ENCODE measurements at places on chromosomes 3 and 15.

- DNase-seq = no peak
Measured at GRCh38 chr3:55826731-55827496, 339.8 kb upstream of the WNT5A start.

- no peak for DNase-seq
Measured at GRCh38 chr3:15708882-15709677, 88.7 kb downstream of the ANKRD28 start.

GRCh38 chr15:60809375-60809774 is 330.4 kb upstream of the ICE2 start:
- DNase-seq = no peak

DNA sequence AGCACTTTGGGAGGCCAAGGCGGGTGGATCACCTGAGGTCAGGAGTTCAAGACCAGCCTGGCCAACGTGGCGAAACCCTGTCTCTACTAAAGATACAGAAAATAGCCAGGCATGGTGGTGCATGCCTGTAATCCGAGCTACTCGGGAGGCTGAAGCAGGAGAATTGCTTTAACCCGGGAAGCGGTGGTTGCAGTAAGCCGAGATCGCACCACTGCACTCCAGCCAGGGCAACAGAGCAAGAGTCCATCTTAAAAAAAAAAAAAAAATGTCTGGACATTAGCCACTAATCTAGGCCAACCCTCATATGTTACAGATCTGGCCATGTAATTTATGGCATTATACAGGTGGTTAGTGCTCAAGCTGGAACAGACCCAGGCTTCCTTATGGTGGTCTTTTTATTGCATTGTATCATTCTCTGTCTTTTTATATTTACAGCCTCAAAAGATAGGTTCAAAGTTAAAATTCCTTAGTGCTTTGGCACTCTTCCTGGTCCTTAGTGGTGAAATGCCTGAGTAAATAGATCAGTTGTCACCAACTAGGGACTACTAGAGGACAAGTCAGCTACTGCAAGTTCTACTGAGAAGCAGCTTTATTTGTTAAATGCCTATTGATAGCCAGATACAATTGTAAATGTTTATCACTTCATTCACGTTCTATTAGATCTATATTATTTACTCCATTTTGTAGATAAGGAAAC is 16.0 kb downstream of the STARD9 start:
- no peak for DNase-seq

- DNase-seq = no peak
Measured at GRCh38 chr15:54066403-54066802, 88.2 kb downstream of the UNC13C start.

DNA sequence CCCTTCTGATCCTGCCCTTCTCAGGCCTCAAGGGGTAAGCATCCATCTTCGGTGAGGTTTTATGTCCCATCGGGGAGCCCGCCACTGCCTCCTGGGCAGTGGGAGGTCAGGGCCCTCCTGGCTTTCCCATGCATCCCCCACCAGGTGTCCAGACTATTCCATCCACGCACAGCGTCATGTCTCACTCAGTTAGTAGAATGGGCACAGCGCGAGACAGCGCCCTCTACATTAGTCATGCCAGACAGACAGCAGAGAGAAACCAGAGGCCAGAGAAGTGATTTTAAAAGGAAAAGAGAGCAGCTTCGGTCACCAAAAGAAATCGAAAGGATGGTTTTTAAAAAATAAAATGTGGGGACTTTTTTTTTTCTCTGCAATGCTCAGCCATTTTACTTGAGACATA is 49.8 kb downstream of the ZDHHC3 start:
- no peak for DNase-seq

GRCh38 chr3:56762718-56763117 is 39.0 kb downstream of the ARHGEF3 start:
- DNase-seq = no peak

DNA sequence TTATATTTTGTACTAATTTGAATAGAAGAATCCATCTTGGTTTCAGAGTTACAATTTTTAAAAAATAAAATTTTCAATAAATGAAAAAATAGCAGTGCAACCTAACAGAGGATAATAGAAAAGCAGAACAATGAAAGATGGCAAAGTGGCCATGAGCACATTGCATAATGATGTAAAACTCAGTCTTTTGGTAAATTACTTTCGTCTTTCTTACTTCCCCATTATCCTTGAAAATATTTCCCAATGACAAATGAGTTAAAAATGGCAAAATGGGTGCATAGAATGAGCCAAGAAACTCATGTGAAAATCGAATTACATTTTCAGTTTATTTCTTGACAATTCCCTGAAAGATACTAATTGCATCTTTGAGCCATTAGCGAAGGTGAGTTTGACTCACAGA is 236.4 kb downstream of the CDIN1 start:
- no peak for DNase-seq

GRCh38 chr15:78618064-78618463 is 2.7 kb downstream of the CHRNA3 start:
- no peak for DNase-seq

DNA sequence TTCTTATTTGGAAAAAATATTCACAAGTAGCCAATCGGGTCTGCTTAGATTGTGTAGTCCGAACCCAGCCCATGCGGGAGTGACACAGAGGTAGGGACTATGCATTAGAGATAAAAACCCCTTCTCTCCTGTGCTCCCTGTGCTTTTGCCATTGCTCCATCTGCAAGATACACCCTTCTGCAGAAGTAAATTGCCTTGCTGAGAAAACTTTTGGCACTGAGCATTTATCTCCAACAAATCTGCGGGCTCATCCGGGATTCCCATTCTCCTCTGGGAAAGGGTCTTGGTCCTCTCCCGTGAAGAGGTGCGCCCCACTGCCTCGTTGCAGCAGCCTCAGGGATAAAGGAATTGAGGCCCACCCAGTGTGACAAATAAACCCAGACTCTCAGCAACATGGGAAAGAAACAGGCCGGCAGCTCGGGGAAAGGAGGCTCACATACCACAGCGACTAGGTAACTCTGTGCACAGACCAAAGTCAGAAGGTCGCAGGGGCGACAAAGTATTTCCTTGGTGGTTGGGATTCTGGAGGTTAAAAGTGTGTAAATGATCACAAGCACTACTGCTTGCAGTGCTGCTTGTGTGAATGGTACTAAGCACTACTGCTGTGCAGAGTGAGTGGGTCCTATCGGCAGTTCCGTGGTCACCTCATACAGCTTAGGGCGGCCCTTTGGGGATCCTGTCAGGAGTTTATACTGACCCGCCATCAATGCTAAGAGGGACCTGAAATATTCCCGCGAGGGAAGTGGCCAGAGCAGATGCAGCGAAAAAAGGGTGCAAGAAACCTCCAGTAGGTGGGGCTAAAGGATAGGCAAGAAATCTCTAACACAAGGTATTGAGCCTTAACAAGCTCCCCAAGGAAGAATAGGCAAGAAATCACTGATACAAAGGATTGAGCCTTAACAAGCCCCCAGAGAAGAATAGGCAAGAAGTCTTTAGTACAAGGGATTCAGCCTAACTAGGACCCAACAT is 54.3 kb downstream of the GSK3B start:
- DNase-seq = no peak

All from immature natural killer cell (primary cell).